ENCODE measurements at places on chromosomes 4 and X.

GRCh38 chrX:16210061-16210460 lies 42.8 kb downstream of the MAGEB17 start:
- no peaks in the 10 kb centered on the region for H3K4me1 ChIP-seq
- no peak overlapping the region for H3K27ac ChIP-seq
- no peak overlapping the region for H3K4me3 ChIP-seq
- DNase-seq = no peak

GRCh38 chr4:131441004-131441688 lies 1707.9 kb upstream of the PCDH10 start:
- no peaks in the 10 kb centered on the region for H3K4me1 ChIP-seq
- no peaks in the 10 kb centered on the region for H3K36me3 ChIP-seq
- H3K27me3 ChIP-seq = no peaks in the 10 kb centered on the region
- DNase-seq = no peak

GRCh38 chr4:13933191-13933590 lies 305.7 kb upstream of the BOD1L1 start:
- no peaks in the 10 kb centered on the region for H3K36me3 ChIP-seq
- DNase-seq = no peak
- no peak overlapping the region for H3K27ac ChIP-seq
- no peaks in the 10 kb centered on the region for H3K4me1 ChIP-seq
- H3K27me3 ChIP-seq = peaks cover 5% of the 10 kb centered on the region

DNA sequence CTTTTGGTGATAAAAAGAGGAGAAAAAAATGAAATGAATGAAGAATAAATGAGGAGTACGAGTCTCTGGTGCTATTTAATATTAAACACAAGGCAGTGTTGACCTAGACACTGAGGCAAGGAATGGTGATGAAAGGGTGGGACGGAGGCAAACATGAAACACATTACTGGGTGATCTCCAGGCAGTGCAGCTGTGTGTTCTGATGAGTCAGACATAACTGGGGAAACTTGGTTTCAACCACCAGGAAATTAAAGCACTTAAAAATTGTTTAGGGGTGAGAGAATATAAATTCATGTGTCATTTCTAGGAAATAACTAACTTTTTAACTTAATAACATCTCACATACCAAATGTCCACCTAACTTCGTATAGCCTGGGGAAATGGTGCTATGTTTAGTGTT lies 19.7 kb upstream of the CXCL6 start:
- H3K27ac ChIP-seq = no peak overlapping the region
- no peak for DNase-seq
- no peaks in the 10 kb centered on the region for H3K36me3 ChIP-seq
- no peaks in the 10 kb centered on the region for H3K4me1 ChIP-seq
- no peaks in the 10 kb centered on the region for H3K27me3 ChIP-seq
